Forelimb muscle (tissue), 1 donor: ENCODE measurements at places on chromosomes 4 and X.

DNA sequence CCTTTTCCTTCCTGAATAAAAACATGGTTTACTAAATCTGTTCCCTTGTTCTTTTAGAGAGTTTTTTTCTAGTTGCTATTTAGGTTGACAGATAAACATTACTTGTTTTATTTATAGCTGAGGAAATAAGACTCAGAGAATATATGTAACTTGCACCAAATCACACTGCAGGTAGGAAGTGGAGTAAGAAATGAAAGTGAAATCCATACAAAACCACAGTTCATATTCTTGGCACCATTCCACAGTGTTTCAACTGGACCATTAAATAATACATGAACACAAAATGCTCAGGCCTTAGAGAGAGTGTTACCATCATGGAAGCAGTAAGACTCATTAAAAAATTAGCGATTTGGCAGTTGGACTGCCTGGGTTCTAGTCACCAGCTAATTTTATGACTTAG, 326.9 kb upstream of the SLIT2 start:
- DNase-seq = no peak

- DNase-seq = no peak
Measured at GRCh38 chr4:53885668-53886067, 178.7 kb downstream of the CHIC2 start.

- DNase-seq = no peak
Measured at GRCh38 chr4:151034829-151035228, 19.7 kb upstream of the LRBA start.

GRCh38 chrX:41981481-41982013, 58.2 kb upstream of the CASK start:
- no peak for DNase-seq

- no peak for DNase-seq
Measured at GRCh38 chr4:113941836-113942235, 37.6 kb downstream of the ARSJ start.

DNA sequence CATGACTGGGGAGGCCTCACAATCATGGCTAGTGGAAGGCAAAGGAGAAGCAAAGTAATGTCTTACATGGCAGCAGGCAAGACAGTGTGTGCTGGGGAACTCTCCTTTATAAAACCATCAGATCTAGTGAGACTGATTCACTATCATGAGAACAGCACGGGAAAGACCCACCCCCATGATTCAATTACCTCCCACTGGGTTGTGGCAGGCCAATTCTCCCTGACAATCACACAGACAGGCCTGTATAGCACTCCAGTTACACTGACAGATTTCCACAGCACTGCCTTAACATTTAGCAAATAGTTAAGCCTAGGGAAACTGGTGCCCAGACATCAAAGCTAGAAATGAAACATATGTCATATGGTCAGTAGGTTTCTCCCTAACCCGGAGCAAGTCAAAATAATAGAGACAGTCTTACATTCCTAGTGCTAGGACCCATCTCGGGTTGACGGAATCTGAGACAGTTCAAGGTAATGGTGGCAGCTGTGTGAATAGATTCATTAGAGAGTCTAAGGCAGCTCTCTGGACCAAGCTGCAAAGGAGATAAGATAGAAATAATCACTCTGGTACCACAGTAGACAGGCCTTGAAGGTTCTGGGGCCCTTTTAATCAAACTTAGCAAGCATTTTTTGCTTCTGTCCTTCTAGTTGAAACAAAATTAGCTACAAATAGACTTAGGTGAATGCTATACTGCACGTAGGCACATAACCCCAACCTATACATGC, 9.4 kb upstream of the HERC5 start:
- DNase-seq = no peak

DNA sequence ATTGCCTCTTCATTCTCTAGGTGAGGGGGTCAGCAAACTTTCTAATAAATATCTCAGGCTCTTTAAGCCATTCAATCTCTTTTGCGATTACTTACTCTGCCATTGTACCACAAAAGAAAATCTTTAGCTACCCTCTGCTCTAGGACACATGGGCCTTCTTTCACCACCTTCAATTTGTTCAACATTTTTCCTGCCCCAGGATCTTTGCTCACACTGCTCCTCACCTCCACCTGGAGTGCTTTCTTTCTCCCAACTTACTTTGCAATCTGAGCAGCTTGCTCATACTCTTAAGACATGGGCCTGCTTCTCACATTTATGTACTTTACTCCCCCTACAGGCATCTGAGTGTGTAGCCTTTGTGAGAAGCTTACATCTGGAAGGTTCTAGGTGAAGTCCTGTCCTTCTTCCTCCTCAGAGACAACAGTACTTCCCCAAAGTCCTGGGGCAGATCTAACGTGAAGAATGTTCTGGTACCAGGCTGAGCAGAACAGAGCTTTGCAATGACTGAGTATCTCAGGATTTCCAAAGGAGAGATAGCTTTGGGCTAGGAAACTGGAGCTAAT, 55.0 kb upstream of the PRDM5 start:
- no peak for DNase-seq

DNA sequence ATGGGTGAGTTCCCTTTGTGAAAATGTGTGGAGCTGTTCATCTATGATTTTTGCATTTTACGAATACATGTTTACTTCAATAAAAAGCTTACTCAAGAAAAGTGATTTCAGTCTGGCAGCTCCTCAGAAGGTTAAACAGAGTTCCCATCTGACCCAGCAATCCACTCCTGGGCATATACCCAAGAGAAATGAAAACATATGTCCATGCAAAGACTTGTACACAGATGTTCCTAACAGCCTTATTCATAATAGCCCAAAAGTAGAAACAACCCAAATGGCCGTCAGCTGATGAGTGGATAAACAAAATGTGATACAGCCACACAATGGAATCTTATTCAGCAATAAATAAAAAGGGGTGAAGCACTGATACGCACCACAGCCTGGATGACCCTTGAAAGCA, 20.8 kb downstream of the CLCN4 start:
- DNase-seq = no peak

DNA sequence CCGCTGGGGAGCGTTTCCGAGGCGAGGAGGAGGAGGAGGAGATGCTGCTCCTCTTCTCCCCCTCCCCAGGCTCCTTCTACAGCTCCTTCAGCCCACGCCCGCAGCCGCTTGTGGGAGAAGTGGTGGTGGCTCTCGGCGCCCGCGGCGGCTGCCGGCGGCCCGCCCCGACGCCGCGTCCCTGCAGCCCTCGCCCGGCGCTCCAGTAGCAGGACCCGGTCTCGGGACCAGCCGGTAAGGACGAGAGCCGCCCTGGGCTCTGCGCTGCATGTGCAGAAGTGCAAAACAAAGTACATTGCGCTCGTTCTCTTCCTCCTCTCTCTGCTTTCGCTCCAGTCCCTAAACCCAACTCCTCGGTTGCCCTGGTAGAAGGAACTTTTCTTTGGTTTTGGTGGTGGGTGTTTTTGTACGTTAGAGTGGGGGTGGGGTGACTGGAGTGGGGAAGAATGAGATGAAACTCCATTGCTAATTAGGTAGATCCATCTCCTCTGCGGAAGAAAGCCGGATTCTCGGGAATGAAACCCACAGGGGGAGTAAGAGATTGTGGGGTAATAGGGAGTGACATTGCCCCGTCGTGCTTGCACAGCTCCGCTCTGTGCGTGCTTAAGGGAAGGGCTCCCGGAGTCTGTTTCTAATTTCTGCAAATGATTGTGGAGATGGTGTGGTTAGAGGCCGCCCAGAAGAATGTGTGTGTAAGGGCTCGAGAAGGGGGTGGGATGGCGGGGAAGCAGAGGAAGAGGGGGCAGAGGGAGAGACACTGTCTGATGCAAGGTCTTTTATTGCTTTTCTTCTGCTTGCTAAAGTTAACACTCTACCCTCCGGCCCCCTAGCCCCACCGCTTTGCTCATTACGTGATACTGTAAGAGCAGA, 677 bp downstream of the PTPN13 start:
- DNase-seq = no peak

GRCh38 chr4:99447513-99447912, 12.4 kb upstream of the ADH7 start:
- DNase-seq = no peak

GRCh38 chr4:113131621-113132020, 82.2 kb downstream of the ANK2 start:
- DNase-seq = no peak

DNA sequence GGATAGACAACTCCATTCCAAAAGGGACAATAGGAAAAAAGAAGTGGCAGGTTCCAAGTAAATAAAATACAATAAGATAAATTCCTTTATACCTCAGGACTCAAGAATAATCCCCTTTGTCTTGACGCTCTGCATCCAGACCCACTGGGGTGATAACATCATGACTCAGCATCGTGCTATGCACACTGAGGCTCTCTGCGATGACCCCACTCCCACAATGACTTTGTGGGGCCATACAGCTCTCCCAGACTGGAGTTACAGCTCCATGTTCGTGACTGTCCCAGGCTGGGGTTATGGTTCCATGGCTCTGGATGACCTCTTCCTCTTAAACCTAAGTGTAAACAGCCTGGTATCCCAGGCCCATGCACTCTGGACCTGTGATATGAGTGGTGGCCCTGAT, 254.5 kb upstream of the ADGRL3 start:
- DNase-seq = no peak

GRCh38 chr4:128379860-128380259, 92.2 kb upstream of the PGRMC2 start:
- DNase-seq = no peak

DNA sequence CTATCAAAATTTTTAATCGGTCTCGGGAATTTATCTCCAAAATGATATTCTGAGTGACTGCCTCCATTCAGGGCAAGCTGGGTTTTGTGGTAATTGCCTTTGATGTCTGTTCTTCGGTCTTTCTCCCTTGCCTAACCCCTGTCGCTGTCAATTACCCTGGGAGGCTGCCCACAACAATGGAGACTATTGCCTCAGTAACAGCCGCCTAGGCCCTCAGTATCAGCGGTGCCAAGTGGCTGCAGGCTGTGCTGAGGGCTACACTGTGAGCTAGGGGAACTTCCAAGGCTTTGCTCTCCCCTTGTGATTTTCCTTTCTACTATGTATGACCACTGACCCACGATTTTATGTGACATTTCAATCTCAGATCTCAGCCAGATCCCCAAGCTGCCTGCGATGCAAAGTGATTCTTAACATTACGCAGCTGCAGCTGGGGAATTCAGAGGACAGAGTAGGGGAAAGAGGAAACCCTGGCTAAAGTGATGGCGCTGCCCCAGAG, 36.3 kb upstream of the REST start:
- peak; percentile 26 for DNase-seq

GRCh38 chrX:22155126-22155525, 117.6 kb upstream of the CBLL2 start:
- no peak for DNase-seq

DNA sequence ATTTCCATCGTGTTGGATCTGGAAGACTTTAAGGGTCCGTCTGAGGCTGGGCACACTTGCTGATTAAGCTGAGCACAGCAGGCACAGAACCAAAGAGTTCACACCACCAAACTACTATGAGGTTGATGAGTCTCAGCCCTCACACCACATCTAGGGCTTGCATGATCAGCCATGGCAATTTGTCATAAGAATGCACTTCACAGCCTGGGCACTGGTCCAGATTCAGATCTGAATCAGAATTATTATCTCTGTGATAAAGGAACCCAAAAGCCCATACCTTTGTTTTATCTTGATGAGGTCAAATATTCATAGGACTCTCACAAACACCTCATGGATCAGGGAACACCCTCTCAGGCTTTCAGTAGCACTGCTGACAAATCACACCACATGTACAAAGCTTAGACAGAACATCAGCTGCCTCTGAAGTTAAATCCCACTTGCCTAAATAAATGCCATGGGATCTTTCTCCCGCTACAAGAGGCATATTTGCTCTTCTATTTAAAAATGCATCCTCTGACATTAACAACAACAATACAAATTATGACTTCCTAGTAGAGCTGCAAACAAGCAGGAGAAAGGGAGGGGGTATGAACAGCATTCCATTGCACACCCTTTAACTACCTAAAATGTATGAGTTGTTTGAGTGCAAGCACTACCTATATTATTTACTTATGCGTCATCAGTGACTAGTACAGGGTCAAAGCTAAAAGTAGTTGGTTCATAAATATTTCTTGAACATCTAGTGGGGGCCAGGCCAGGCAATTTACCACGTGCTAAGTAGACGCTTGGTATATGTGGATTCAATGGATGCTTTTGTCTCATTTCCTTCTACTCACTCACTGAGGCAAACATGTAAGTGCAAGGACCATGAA, 186.3 kb upstream of the FGF13 start:
- DNase-seq = no peak

DNA sequence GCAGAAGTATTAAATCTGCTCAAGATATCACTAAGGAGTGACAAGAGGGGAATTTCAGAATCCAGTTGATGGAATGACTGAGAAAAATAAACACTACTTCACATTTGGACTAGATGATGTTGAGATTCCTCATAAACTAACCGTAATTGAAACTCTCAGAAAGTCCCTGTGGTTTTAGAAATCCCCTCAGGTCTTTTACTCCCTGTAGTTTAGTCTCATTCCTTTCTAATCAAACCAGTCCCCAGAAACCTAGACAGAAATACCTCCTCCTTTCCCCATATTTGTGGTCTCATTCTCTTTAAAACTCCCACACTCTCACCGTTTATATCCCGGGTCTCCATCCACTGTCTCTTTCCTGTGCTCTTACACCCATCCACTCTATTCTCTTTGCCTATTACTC, 15.0 kb upstream of the TLR1 start:
- DNase-seq = no peak
